Activated CD4-positive, alpha-beta memory T cell treated with anti-CD3 and anti-CD28 coated beads for 36 hours (primary cell): ENCODE measurements at places on chromosomes 7 and 10.

DNA sequence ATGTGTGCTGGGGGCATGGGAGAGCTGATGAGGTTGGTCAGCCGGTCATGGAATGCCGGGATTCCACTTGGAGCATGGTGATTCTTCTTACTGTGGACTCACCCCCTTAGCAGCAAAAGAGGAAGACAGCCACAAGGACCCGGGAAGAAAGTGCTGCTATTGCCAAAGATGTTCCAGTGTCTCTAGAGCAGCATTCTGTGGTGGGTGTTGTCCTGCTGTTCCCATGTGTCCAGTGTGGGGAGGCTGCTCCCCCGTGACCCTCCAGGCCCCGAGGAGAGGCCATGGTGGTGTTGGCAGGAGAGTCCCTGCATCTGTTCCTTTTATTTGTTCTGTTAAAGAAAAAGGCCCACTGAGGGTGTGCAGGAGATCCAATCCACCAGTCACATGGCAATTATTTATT, 499.4 kb downstream of the RPS24 start:
- no peak for DNase-seq

GRCh38 chr7:12211711-12212485, 804 bp downstream of the TMEM106B start:
- DNase-seq, result no peak

- DNase-seq, result no peak
These were observed 95.0 kb upstream of the AGBL3 start for GRCh38 chr7:134891262-134891695.

DNA sequence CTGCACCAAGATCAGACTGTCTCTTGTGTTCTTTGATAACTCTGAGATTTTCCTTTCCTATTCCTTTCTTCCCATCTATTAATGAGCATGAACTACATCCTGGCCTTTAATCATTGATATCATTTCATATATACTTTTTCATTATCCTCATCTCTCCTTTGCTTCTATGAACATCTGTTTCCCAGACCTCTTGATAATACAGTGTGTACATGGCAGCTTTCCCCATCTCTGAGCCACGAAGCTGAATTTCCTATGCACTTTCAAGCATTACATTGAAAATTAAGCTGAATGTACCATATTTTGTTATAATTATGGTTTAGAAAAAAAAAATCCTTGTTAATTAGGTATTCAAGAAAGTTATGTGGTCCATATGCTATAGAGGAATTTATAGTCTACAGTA, 60.9 kb upstream of the CREB5 start:
- DNase-seq, result no peak

- no peak for DNase-seq
These were observed 8.8 kb downstream of the MAFK start for GRCh38 chr7:1539181-1539881.

- DNase-seq, result no peak
These were observed 390.9 kb downstream of the GATA3 start for GRCh38 chr10:8445353-8445752.

DNA sequence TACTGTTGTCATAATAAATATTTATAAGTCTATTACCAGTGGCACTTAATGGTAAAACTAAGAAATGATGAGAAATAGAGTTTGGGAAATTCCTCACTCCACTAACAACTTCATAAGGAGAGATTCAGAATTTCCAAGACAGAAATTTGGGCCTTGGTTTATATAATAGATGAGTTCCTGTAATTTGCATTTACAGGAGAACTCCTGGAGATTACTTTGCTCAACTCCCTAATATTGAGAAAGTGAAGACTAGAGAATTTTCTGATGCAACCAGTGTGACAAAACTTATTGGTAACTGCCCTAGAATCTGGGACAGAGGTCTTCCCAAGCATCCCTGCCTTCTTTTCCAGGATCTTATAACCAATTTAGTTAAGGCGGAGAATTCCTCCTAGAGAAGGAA, 49.1 kb upstream of the GSAP start:
- no peak for DNase-seq
